Inflammatory macrophage (primary cell): ENCODE measurements at places on chromosomes 5 and 9.

- DNase-seq: no peak
These were observed 18.1 kb downstream of the OLFML2A start for GRCh38 chr9:124794902-124795491.

- no peak for DNase-seq
These were observed 459.9 kb upstream of the NMUR2 start for GRCh38 chr5:152864991-152865390.

GRCh38 chr5:133415906-133416305 lies 196.4 kb downstream of the FSTL4 start:
- no peak for DNase-seq

- DNase-seq: no peak
These were observed 350.5 kb downstream of the MAN2A1 start for GRCh38 chr5:110040178-110040577.

GRCh38 chr9:77759391-77759790 lies 111.3 kb upstream of the GNA14 start:
- no peak for DNase-seq

- DNase-seq: no peak
These were observed 690.4 kb upstream of the MEF2C start for GRCh38 chr5:89573345-89573744.

DNA sequence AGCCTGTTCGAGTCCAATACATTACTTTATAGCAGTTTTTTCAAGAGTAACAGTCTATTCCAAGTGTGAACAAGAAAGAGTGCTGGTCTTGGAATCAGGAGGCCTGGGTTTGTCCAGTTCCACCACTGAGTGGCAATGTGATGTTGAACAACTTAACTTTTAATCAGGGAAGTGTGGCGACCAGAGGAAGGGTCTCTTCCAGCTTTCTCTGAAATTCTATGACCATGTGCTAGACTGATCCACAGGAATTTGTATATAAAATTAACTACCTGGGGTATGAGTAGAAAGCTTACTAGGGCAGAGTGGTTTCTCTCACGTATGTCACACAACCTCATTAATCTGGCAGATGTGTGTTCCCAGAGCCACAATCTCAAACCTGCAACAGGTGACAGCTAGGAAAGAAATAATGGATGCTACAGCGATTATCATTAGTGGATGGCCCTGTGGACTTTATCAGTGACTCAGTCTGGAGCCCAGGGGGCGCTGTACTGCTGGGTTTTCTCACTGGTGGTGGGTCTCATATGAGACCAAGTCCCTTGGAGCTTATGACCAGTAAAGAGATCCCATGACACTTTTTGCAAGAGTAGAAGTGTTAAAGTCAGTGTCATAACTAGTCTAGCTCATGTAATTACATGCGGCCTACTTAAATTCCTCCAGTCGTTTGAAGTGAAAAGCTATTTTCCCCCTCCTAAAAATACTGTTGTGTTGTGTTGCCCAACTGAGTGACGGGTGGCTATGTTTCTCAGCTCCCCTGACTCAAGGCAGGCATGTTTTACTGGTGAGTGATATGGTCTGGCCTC lies 116.5 kb downstream of the GDNF start:
- DNase-seq: peak; percentile 7

- DNase-seq: no peak
These were observed 25.9 kb downstream of the CSNK1G3 start for GRCh38 chr5:123537845-123538244.

- no peak for DNase-seq
These were observed 440.5 kb upstream of the WWC1 start for GRCh38 chr5:167850911-167851310.

DNA sequence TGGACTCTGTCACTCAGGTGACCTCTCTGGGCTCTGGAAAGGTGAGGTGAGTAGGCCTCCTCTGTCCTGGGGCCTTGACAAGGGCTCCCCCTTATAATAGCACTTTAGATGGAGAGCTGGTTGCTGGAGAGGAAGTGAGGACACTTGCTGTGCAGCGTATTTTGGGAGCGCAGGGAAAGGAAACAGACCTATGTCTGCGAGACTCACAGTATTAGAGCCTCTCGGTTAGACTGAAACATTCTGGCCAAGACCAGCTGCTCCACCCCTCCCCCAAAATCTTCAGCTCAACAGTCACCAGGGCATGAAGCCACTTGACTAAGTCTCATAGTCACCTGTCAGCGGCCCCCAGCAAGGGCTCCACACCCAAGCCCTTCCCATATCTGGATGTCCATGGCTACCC lies 213.6 kb downstream of the AGTPBP1 start:
- no peak for DNase-seq

- no peak for DNase-seq
These were observed 133.7 kb downstream of the GPBP1 start for GRCh38 chr5:57307516-57307915.

GRCh38 chr5:131634996-131635683 lies at the start of gene RAPGEF6:
Gene RAPGEF6, minus strand, starts transcription at chr5:131635229. Its CDS starts 199 bp downstream, at chr5:131635030.
- DNase-seq: peak; percentile 100

GRCh38 chr5:39854771-39855410 lies 430.1 kb upstream of the DAB2 start:
- DNase-seq: no peak

GRCh38 chr5:173616577-173617118 lies at the start of gene BOD1:
Gene BOD1, minus strand, starts transcription at chr5:173616650. Its CDS starts 214 bp downstream, at chr5:173616436.
- DNase-seq: peak; percentile 100

GRCh38 chr9:36922548-36922947 lies 111.5 kb downstream of the PAX5 start:
- no peak for DNase-seq

GRCh38 chr5:73698011-73698410 lies 72.0 kb downstream of the ARHGEF28 start:
- no peak for DNase-seq

- DNase-seq: no peak
These were observed 29.2 kb downstream of the NSUN2 start for GRCh38 chr5:6603643-6604042.

DNA sequence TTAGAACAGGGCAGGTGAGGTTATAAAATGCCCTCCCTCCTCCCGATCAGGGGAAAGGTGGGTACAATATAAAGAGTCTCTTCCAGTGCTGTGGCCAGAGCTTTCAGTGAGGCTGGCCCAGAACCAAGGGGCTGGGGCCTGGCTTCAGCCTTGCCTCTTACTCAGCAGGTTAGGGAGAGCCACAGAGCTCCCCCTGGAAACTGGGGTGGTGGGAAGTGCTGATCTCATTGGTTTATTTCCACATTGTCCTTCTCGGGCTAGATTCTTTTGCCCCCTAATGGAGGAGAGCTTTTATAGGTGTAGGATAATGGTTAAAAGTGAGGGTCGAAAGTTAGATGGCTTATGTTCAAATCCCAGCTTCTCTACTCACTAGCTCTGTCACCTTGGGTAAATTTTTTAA lies 186.7 kb upstream of the TBC1D2 start:
- DNase-seq: no peak

GRCh38 chr5:134289509-134290113 lies 63.7 kb upstream of the PPP2CA start:
- DNase-seq: peak; percentile 85

DNA sequence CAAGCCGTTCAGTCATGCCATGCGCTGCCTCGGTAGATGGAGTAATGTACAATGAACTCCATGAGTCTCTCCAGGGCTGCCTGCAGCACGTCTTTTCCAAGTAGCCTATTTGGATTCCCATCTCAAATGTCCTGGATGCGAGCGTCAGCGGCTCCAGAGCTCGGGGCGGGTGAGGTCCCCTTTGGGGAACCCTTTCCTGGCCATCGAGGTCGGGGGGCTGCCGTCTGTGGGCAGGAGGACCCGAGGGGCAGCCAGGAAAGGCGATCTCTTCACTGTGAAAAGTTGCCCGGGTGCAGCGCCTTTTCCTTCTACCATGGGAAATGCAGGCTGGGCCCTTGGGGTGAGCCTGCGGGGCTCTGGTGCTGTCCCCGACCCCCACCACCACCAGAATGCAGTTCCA lies 36.9 kb upstream of the FCN2 start:
- DNase-seq: no peak

- no peak for DNase-seq
These were observed 136.1 kb upstream of the ELAVL2 start for GRCh38 chr9:23962101-23962500.

DNA sequence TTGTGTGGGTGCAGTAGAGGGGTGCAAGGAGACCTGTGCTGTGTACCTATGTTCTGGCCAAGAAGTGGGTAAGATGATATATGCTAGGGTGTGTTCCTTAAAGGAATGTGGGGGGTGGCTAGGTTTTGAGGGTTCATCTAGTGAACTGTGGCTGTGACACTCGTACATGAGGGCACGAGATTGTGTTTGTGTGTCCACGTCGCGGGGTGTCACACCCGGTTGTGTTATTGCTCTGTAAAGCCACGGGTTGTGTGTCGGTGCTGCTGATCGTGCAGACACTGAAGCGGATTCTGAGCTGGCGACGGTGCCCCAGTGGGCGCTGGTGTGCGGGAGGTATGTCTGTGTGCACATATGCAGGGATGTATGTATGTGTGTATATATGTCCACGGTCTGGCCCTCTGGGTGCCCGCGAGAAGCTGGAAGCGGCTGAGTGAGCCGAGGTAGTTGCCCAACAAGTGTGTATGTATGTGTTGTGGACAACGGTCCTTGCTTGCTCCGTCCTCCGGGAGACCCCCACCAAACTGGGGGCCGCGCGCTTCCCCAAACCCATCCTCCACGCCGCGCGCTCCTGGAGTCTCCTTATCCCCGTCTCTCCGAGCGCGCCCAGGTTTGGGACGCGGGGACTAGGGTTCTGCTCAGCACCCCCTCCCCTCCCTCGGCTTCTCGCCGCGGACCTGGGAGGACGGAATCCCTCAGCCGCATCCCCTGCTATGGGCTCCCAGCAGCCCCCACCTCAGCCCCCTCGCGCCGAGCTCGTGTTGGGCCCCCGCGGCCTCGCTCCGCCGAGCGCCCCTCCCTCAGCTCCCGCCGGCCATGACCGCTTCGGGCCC lies 639 bp downstream of the PCDH1 start:
- no peak for DNase-seq

GRCh38 chr5:166581826-166582225 lies 1709.6 kb upstream of the WWC1 start:
- DNase-seq: no peak

- DNase-seq: no peak
These were observed 1.6 kb upstream of the ZFP62 start for GRCh38 chr5:180862645-180863044.

GRCh38 chr5:5986492-5987178 lies 391.7 kb downstream of the MED10 start:
- no peak for DNase-seq

DNA sequence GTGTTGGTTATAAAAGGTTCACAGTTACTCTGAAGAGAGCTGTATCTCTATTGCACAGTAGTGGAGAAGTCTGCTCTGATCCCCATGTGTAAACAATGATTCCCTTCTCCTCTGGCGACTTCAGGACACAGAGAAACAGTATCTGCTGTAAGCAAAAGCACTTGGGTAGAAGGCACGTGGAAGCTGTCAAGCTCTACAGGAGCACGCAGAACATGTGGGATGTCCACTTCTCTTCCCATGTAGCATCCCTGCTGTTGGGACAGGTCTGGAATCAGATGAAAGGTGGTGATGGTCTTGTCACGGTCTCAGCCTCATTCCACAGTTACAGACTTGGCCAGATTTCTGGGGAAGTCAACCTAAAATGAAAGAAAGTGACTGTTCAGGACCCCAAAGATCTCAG lies 9.4 kb upstream of the MAPK9 start:
- no peak for DNase-seq

DNA sequence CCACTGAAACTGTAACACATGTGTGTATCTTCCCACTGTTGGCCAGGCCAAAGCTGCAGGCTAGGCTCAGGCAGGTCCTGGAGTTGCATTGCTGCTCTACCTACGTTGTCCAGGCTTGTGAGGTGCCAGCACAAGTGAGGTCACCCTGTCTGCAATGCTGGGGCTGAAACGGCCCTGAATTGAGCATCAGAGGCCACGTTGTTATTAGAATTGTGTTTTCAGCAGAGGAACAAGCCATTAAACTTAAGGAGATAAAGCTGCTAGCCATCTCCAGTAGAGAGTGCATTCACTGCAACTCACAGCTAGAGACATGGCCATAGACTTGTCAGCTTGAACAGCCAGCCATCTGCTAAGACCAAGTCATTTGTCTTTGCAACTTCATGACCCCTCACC lies 191.8 kb downstream of the SEMA6A start:
- DNase-seq: no peak

- DNase-seq: peak; percentile 72
These were observed 560 bp downstream of the DOCK2 start for GRCh38 chr5:169637549-169638121.

GRCh38 chr9:14331120-14331519 lies 17.2 kb upstream of the NFIB start:
- DNase-seq: no peak

- DNase-seq: no peak
These were observed 66.0 kb upstream of the FCN1 start for GRCh38 chr9:134983506-134984371.

DNA sequence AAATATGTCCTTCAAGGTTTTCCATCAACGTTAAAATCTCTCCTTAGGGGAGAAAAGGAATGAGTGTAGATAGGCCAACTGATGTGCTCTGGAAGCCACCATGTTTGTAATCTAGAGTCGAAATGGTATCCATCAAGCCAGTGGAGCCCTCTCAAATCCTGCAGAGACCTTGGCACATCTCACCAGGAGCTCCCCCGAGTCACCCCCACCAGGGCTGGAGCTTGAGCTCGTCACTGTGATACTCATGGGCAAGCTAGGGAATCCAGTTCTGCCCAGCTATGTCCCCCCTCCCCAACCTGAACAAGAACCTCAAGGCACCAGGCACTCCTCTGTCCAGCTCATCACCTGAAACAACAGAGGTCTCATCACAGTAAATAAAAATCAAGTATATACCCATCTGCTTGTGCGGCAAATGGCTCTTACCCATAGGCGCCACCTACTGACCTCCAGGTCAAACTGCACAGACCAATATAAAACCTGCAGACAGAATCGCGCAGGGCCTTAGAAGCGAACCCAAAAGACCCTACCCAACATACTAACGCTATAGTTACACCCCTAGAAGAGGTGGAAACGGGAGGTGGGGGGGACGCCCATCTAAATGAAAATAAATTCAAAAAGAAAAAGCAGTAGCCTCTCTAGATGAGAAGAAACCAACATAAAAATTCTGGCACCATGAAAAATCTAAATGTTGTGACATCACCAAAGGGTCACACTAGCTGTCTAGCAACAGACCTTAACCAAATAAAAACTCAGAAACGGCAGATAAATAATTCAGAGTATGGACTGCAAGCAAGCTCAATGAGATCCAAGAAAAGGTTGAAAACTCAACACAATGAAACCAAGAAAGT lies 75.0 kb downstream of the TTC39B start:
- no peak for DNase-seq

DNA sequence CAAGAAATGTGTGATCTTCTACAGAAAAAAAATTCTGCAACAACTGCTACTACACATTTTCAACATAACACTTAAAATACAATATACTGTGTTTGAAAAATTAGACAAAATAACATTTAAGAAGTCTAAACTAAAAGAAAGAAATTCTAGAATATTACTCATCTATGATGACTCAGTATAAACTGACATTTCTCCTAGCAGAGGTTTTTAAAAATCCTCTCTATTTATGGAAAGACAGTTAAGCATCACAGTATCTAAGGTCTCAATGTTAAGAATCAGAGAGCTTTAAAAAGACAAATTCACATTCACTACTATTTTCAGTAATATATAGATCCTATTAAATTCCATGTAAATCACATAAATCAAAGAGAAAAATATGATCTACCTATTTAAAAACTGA lies 61.3 kb downstream of the NR2F1-AS1 start:
- no peak for DNase-seq

- peak; percentile 28 for DNase-seq
These were observed 887 bp upstream of the MAP3K1 start for GRCh38 chr5:56814361-56814962.
